ENCODE measurements at places on chromosomes 7 and 10.

DNA sequence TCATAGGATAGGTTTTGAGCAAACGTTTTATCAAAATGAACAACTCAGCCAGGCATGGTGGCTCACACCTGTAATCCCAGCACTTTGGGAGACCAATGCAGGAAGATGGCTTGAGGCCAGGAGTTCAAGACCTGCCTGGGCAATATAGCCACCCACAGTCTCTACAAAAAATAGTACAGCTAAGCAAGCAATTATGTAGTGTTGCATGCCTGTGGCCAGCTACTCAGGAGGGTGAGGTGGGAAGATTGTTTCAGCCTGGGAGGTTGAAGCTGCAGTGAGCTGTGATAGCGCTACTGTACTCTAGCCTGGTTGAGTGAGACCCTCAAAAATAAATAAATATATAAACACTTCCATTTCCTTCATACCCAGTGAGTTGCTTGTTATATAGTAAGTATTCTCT lies 67.1 kb downstream of the LSMEM1 start:
- no peak for DNase-seq

GRCh38 chr7:50204581-50204980 lies 99.9 kb upstream of the IKZF1 start:
- DNase-seq = no peak

- no peak for DNase-seq
Measured at GRCh38 chr10:69080226-69080625, 7.7 kb upstream of the SRGN start.

DNA sequence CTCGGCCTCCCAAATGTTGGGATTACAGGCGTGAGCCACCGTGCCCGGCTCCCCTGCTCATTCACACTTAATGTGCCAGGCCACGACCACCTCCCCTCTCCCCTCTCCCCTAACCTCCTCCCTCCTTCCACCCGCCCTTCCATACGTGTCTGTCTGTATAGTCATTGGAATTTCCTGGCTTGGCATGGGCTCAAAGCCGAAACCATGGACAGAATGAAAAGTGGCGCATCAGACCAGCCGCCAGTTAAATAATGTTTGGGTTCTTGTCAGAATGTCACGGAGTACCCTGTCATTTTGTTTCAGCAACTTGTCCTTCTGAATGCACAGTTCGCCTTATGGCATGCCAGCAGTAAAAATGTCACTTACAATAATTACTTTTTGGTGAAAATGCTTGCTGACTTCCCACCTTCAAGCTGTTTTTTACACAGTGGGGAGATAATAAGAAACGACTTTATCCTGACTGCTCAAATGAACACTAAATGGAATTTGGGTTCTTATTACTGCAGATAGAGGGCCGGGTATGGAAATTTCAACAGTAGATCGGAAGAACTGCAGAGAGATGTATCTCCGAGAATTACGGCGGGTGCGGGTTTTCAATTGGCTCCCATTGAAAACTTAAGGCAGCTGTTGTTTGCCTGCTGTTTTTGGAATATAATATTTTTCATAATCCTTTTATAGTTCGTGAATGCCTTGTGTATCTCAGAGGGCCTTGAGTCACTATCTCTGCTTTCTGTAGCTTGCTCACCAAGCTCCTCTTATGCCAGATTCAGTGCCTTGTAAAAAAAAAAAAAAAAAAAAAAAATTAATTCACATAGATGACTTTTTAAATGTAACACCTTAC lies 65.5 kb upstream of the SH2B2 start:
- no peak for DNase-seq

- no peak for DNase-seq
Measured at GRCh38 chr7:2209961-2210323, 22.8 kb downstream of the MAD1L1 start.

- no peak for DNase-seq
Measured at GRCh38 chr7:39098506-39098905, 120.8 kb downstream of the POU6F2 start.

- DNase-seq = no peak
Measured at GRCh38 chr10:86486856-86487255, 34.7 kb downstream of the WAPL start.

- no peak for DNase-seq
Measured at GRCh38 chr7:132755538-132756483, 179.5 kb upstream of the PLXNA4 start.

Measured in activated CD4-positive, alpha-beta T cell treated with anti-CD3 and anti-CD28 coated beads, Interleukin-2, amount 50 U/mL, for 16 hours (primary cell).